HCT116 (cell line): ENCODE measurements at places on chromosomes 4 and X. TPM values are rescaled to one million over a fixed set of nuclear protein-coding genes. Genes with fewer than 3 reads are reported as not detected.
A peak's percentile ranks its signal among the peaks of the same experiment; 100 is the strongest.

DNA sequence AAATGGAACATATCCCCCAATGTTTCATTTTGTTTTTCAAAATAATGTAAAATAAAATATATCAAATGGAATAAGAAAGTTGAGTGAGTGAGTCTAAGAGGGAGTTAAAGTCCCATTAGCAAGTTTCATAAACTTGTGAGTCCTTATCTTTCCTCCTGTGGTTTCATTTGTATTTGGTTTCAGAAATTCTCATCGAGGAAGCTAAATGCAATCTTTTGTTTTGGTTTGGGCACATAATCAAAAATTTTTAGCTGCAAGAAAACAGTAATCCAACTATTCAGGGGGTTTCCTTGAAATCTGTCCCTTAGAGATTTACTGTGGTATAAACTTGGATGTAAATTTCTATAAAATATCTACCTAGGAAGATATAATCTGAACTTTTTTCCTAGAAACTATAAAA lies 124.2 kb downstream of the CAMK2D start:
- no peak for DNase-seq

The GC gene
- 1.8 TPM for total RNA-seq

- no peak for DNase-seq
These were observed at the start of gene FGD1 for GRCh38 chrX:54495814-54496516. Gene FGD1 (minus strand): TSS chrX:54496234. CDS start chrX:54495432, 802 bp downstream.

DNA sequence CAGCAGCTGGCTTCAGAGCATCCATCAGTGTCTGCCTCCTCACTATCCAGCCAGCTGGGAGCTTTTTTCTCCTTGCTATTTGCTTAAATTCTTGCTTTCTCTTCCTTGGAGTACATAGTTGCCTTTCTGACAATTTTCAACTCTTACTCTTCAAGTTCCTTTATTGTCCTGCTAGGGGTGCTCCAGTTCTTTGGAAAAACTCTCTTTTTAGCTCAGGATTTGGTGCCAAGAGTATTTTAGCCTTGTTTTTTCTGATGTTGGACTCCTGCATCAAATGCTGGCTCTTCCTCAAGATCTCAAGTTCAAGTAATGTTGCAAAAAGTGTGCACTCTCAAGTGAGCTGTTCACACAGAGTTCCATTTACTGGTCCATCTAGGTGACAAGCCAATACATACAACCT lies 126.4 kb downstream of the KDR start:
- DNase-seq, result no peak

The KLHL4 gene
- 0.10 TPM for total RNA-seq

GRCh38 chr4:83751336-83751949 lies 215.5 kb downstream of the GPAT3 start:
- peak; percentile 32 for DNase-seq

DNA sequence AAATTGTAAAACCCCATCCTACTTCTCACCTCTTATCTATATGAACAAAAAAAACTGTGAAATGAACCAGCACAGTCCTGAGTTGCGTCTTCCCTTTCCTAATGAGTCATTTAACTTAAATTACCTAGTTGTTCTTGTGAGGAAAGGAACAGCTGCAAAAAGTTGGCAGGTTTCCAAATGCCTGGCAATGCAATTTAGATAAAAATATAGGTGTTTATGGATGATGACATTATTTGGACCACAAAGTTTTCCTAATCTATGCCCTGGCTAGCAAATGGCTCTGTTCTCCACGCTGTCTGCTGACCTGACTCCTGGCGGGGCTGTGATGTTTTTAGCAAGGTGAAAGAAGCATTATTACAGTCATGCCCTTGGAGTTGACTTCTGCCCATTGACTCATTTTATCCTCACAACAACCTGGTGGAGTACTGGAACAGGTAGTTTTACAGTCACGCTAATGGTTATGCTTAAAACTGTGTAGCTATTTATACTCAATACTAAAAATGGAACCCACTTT lies 29.8 kb upstream of the RELL1 start:
- DNase-seq, result no peak

The PRR27 gene
- total RNA-seq, result not detected

GRCh38 chrX:155333544-155334100 lies 792 bp downstream of the CLIC2 start:
- no peak for DNase-seq

- DNase-seq, result no peak
These were observed 295.3 kb downstream of the GRID2 start for GRCh38 chr4:92599044-92599443.

The NDNF gene
- total RNA-seq, result 0.22 TPM
